CD14-positive monocyte (primary cell): ENCODE measurements at places on chromosomes 16 and 17.
A peak's percentile ranks its signal among the peaks of the same experiment; 100 is the strongest.

DNA sequence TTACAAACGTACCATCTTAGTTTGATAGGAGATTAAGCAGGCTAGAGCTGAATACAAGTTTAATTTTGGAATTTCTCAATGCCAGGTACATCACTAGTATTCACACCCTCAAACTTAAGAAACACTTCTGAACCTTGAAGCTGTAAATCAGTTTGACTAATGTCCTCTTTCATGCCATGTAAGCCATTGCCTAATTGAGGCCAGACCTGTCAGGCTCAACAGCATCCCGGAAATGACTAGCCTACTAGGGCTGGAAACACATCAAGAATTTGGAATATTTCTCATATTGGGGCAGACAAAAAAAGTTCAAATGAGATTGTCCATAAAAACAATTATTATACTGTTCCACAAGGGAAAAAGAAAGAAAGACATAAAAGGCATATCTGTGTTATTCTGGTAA is 1.7 kb downstream of the USP32 start:
- DNase-seq: peak; percentile 84

GRCh38 chr16:68257251-68257905 is 6.9 kb upstream of the SLC7A6 start:
- no peak for DNase-seq

GRCh38 chr16:51337662-51338061 is 186.6 kb upstream of the SALL1 start:
- DNase-seq: no peak

DNA sequence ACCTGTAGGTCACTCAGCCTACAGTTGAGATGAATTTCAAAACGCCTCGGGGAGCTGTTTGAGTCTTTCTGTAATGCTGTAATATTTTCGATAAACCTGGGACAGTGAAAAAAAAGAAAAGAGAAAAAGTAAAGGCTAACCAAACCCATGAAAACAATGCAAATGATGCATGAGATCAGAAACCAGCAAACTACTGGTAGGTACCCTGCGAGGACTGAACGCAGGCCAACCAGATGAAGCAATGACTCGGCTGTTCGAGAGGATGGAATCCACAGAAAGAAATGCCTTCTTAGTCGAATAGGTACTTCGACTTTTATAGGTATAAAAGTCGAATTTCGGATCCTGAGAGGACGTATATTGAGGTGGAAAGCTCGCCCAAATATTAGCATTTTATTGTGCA is 509 bp upstream of the ATAD5 start:
- DNase-seq: no peak

- DNase-seq: no peak
Measured at GRCh38 chr16:89621136-89621697, 7.8 kb downstream of the DPEP1 start.
